ENCODE measurements at places on chromosomes 5 and 9.

GRCh38 chr5:170863646-170864045 is 1.8 kb downstream of the RANBP17 start:
- no peak for DNase-seq

GRCh38 chr5:154465169-154465568 is 12.9 kb downstream of the HAND1 start:
- DNase-seq: no peak

DNA sequence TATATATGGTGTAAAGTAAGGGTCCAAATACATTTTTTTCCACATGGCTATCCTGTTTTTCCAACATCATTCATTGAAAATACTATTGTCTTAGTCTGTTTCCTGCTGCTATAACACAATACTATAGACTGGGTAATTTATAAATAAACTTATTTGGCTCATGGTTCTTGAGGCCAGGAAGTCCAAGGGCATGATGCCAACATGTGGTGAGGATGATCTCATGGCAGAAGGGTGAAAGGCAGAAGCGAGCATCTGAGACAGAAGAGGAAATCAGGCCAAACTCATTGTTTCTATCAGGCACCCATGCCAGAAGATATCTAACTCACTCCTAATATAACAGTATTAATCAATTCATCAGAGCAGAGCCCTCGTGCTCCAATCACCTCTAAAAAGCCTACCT is 42.6 kb downstream of the ANKRD55 start:
- DNase-seq: no peak

DNA sequence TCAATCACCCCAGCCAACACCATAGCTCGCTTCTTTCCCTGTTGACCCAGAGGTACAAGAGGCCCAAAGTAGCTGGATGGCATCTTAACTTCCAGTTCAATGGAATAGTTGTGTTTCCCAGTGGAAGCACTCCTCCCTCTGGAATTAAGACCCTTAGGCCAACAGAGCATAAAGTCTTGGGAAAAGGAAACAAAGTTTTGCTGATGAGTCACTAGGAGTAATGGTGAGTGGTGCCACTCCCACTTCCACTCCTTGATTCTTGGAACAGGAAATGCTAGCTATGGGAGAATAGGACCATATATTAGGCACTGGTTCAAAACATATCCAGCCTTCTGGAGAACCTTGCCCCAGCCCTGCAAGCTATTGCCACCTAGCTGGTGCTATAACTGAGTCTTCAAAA is 44.7 kb upstream of the LMX1B start:
- no peak for DNase-seq

DNA sequence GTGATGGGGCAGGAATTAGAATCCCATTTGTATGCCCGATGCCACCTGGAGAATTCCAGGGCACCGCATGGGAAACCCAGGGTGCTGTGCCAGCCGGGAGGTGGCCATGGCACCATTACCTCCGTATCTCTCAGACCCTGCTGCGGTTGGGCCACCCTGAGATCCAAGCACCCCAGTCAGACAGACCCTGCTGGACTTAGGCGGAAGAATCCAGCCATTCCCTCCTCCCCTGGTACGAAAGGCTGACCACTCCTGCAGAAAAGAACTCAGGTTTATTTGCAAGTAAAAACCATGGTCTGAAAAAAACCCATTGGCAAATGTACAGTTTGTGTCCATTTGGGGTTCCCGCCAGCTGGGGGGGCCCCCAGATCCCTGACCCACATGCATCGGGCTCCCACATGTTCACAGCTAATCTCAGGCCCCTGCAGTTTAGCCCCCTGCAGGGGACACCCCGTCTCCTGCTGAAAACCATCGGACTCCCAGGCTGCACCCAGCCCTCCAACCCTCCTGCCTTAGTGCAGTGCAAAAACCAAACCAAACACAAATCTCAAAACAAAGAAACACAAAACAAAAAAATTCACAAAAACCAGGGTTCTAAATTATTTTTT is 23.6 kb upstream of the SARDH start:
- no peak for DNase-seq

GRCh38 chr9:98632839-98633238 is 75.9 kb downstream of the GABBR2 start:
- DNase-seq: no peak

GRCh38 chr9:110455860-110456259 is 118.2 kb upstream of the TXNDC8 start:
- DNase-seq: no peak

DNA sequence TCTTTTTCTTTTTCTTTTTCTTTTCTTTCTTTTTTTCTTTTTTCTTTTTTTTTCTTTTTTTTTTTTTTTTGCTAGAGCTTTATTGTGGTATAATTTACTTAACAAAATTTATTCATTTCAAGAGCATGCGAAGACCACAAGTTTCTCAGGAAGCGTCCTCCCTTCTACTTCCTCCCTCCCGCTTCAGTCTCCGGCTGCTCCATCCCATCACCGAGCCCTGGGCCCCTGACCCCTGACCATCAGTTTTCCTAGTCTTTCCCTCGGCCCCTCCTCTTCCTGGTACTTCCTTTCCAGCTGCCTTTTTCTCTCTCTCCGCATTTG is 34.7 kb downstream of the C9orf152 start:
- DNase-seq: no peak

GRCh38 chr9:133538851-133539833 is 4.6 kb downstream of the ADAMTSL2 start:
- no peak for DNase-seq

- DNase-seq: no peak
These were observed 50.7 kb downstream of the NACC2 start for GRCh38 chr9:136044207-136044970.

DNA sequence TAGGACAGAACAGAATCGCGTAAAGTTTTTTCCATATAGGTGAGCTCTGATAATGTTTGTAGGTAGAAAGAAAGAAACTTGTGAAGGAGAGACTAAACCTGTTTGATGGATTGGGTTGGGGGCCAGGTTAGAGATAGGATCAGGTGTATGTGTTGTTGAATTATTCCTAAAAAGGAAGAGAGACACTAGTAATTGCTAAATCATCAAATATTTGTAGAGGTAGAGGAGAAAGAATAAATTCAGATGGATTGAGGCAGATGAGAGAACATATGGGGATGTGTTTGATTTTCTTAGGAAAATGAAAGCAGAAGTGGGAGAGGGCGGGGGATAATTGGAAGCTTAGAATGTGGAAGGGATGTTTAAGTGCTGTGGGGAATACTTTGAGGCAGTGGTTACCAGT is 7.7 kb downstream of the ZCCHC7 start:
- no peak for DNase-seq

- no peak for DNase-seq
These were observed 25.9 kb upstream of the ASPN start for GRCh38 chr9:92508018-92508820.

- DNase-seq: no peak
These were observed 556 bp downstream of the PCDHGC3 start for GRCh38 chr5:141476132-141476911.

- no peak for DNase-seq
These were observed 71.3 kb downstream of the ERP44 start for GRCh38 chr9:100027543-100027942.

DNA sequence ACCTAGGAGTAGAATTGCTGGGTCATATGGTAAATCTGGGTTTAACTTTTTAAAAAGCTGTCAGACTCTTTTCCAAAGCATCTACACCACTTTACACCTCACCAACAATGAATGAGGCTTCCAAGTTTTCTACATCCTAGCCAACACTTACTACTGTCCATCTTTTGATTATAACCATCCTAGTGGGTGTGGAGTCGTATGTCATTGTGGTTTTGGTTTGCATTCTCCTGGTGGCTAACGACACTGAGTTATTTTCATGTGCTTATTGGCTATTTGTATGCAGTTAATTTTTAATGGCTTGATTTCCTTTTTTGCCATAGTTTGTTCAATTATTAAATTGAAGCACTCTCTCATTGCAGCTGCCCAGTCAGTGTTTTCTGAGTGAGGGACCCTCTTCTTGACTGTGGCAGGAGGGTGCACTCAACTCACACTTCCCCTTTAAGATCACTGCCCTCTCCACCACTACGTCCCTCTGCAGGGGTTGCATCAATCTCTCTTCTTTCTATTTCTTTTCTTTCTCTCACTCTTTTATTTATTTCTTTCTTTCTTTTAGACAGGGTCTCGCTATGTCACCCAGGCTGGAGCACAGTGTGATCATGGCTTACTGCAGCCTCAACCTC is 182.3 kb downstream of the C9orf152 start:
- no peak for DNase-seq

- no peak for DNase-seq
These were observed 584.3 kb downstream of the CAAP1 start for GRCh38 chr9:26308328-26308727.

GRCh38 chr9:120593250-120593954 is 13.4 kb upstream of the CDK5RAP2 start:
- no peak for DNase-seq

Data from esophagus squamous epithelium (tissue), 5 donors.